ENCODE measurements at places on chromosomes 16 and 17.

DNA sequence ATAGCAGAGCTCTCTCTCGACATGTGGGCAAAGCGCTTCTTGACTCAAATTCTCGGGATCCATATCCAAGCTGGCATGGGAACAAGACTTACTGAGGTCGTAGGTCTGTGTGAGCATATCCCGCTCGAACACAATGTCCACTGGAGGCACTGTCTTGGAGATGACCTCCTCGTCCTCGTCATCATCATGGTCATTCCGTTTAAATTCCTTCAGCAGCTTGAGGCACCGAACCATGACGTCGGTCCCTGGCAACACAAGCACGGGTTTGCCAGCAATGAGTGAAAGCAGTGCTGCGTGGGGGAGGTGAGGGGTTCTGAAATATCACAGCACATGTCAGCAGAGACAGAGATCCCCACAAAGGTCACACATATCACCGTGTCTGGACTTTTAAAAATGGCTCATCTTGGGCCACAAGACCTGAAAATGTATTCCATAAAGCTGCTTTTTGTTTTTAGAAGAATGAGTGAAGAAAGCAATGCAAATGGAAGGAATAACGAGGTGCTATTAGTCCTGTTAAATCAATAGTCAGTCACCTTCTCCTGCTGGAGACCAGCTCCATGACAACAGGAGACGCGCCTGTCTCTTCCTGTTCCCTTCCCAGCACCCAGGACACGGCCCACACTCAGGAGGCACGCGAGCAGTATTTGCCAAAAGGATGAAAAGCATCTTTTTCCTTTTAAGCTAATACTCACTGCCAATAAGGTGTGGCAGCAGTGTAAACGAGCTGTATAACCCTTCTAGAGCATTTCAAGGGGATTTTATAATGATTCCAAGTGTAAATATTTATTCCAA is 37.9 kb downstream of the GTF3C1 start:
- DNase-seq = no peak

DNA sequence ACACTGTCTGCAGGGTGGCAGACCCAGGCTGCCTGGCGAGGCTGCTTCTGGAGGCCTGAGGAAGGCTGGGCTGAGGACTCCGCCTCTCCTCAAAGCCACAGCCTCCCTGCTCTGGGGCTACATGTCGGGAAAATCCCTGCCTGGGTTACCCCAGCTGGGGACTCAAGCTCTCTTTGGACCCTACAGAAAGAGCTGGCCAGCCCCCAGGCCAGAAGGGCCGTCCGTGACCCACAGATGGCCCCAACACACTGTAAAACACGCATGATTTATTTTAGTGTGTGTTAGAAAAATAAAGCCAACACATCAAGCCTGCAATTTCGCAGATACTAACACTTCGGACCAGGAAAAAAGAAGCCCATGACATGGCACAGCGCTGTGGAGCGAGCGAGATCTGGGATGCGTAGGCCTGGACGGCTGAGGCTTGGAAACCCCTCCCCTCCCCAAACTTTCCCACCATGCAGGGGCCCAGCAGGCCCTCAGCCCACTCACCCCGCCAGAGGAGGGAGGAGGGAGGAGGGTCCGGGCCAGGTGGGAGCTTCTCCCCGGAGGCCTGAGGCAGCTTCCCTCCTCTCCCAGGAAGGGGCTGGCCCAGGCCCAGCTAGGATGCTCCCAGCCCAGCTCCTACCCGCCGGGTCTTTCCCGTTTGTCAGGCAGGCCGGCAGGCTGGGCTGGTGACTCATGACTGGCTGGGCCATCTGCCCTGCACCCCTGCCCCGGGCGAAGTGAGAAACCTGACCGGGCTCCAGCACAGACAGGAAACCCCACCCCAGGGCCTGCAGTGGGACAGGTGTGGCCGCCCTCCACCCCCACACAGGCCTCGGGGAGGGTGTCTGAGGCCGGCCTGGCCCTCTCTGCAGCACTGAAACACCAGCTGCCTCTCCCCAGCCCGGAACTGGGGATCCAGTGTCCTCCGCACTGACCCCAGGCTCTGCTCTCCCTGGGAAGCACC is 34.1 kb upstream of the SLC38A10 start:
- no peak for DNase-seq

GRCh38 chr17:63819585-63820537 is 7.4 kb upstream of the PSMC5 start:
- no peak for DNase-seq

DNA sequence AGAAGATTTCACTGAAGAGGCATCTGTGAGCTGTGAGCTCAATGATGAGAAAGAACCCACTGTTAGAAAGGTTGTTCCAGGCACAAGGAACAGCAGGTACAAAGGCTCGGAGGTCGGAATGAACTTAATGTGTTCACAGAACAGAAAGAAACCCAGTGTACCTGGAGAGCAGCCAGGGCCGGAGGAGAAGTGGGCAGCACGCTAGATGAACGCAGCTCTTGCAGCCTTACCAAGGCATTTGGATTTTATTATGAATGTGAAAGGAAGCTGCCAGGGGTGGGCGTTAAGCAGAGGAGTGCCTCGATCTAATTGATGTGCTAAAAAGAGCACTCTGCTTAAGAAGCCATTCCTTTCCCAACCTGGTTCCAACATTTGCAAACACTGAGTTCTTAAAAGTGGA is 19.0 kb downstream of the EEF2K start:
- DNase-seq = no peak

DNA sequence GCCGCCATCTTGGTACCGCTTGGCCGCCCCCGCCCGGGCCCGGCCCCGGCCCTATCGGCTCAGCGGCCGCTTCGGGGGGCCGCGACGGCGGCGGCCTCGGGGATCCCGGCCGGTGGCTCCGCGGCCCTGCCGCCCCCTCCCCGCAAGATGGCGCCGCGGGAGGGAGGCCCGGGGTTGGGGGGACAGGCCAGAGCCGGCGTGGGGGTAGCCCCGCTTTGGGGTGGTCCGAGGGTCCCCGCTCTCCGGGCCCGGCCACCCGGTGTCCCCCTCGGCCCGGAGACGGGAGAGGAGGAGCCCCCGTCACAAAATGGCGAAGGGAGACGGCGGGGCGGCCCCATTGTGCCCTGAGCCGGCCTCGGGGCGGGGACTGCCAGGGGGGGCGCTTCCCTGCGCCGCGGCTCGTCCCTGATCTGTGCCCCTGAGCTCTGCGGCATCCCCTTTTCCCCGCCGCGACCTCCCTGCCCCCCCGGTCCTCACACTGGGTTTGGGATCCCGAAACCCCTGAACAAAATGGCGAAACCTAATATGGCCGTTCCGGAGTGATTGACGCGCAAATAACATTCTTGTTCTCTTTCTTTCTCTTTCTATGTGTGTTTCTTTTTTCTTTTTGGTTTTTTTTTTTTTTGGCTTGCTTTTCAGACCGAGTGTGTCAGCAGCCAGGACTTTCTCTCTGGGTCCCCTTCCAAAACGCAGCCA is 986 bp downstream of the HAPSTR1 start:
- DNase-seq = peak; percentile 80

GRCh38 chr17:55561316-55561972 is 50.2 kb upstream of the SMIM36 start:
- no peak for DNase-seq

- DNase-seq = peak; percentile 30
Observed at GRCh38 chr16:69711115-69711740, 15.1 kb downstream of the NQO1 start.

DNA sequence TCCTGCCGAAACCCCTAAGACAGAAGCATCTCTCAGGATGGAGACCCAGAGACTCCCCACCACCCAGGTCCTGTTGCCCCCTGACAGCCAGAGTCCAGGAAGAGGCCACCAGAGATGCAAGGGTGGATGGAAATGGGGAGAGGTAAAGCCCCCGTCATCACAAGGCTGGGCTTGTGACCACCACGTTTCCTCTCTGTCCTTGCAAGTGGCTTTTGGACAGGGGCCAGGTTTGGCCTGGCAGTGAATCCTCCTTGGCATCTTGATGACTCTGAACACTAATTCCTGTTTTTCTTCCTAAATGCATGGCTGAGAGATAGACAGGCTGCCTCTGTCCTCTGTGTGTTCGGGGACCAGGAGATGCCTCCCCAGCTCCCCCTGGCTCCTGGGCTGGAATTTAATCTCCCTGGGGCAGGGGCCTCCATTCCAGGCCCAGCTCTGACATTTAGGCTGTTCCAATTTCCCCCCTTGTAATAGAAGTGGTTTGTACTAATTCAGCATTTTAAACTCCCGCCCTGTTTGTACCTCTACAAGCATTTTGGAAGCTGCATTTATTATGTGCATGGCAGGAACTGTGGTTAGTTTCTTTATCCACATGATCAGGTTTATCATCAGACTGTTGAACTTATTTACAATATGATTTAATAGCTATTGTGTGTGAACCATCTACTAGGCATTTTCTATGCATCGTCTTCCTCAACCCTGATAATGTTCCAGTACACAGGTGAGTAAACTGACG is 116.1 kb upstream of the IRX6 start:
- no peak for DNase-seq

- DNase-seq = no peak
Observed at GRCh38 chr16:19715566-19715965, 2.5 kb downstream of the KNOP1 start.

- DNase-seq = no peak
Observed at GRCh38 chr17:58968426-58969061, 138.1 kb downstream of the TRIM37 start.

DNA sequence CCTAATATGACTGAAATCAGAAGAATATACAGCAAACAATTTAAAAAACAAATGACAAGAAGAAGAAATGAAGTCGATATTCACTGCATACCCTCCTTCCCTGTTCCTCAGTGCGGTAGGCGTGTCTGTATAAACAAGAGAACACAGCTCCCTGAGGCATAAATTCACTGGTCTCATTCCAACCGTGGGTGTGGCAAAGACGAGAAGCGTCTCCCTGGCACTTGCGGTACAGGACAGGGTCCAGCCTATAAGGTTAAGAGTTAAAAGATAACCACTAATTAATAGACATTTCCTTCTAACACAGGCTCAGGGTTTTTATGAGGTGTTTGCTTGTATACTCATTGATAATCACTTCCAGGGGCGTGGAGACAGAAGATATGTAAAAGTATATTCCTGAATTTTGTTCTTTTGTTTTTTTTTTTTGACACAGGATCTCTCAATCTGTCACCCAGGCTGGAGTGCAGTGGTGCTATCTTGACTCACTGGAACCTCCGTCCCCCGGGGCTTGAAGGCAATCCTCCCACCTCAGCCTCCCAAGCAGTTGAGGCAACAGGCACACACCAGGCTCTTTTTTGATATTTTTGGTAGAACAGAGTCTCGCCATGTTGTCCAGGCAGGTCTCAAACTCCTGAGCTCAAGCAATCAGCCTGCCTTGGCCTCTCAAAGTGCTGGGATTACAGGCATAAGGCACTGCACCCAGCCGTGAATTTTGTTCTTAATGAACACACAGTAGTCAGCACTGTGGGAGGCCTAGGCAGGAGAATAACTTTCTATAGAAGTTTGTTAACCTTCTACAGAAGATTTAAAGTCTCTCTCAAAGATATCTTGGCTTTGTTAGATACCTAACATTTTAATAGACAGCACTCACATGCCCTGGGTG is 59.1 kb upstream of the CLEC18B start:
- DNase-seq = no peak

DNA sequence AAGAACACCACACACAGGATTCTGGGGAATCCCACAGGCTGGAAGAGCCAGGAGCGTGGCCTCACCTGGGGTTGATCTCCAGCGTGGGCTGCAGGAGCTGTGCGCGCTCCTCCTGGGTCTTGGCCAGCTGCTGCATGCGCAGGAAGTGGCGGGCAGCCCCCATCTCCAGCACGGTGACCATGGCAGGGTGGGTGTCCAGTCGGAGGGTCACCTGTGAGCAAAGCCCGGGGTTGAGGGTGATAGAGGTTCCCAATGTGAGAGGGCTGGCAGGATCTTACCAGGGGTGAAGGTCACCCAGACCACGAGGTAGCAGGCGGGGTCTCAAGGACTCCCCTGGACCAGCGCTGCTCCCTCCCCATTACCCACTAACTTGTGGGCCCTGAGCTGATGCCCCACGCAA is 7.4 kb downstream of the DNASE1 start:
- DNase-seq = no peak

GRCh38 chr16:31535737-31536136 is 8.0 kb downstream of the AHSP start:
- DNase-seq = no peak

GRCh38 chr16:81547194-81547938 is 102.8 kb downstream of the CMIP start:
- DNase-seq = no peak

- DNase-seq = peak; percentile 99
Observed at GRCh38 chr17:8120520-8121406, 2.4 kb upstream of the ALOXE3 start.

GRCh38 chr17:45428050-45428617 is 4.5 kb downstream of the ARHGAP27 start:
- peak; percentile 96 for DNase-seq

- no peak for DNase-seq
Observed at GRCh38 chr17:14730821-14731220, 429.9 kb downstream of the HS3ST3B1 start.

- DNase-seq = no peak
Observed at GRCh38 chr16:49121636-49122035, 160.0 kb downstream of the CBLN1 start.

DNA sequence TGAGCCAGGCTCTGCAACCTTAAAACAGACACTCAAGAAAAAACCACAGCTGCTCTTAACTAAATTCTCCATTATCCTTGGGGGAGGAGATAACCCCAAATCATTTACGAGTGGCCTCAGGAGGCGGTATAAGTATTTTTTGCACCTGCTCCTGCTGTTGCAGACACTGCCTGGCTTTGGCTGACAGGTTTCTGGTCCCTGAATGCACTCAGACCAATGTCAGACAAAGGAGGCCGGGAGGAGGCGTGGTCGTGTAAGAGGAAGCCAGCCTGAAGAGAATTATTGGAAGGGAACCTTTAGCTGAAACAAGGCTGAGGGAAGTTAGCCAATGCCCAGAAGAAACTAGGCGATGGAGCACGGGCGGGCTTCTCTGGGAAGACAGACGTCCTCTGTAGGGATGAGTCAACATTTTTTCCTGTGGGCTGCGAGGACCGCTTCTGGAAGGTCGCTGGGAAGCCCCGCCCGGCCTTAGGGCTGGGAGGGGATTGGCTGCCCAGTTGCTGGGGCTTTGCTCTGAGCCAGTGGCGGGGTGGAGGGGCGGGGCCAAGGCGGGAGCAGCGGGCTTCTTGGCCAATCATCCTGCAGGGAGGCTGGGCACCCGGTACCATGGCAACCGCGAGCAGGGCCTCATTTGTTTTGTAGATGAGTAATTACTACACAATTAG is 82.3 kb downstream of the CCDC182 start:
- no peak for DNase-seq

DNA sequence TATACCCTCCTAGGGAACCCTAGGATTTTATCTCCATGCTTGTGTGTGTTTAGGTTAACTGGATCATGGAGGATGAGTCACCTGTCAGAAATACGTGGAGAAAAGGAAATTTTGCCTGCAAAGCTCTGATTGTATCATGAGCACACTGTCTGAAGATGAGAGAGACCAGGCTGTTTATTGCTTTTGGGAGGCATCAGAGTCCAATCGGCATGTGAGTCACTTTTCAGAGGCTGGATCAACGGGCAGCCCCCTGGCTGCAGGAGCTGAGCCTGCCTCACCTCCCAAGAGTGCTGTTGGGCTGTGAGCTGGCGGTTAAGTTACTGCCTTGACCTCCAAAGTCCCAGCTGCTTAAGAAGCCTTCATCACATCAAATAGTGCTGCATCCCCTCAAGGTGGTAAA is 41.5 kb upstream of the MED9 start:
- no peak for DNase-seq

GRCh38 chr16:21211486-21211885 is at the start of gene ZP2:
Gene ZP2, minus strand, starts transcription at chr16:21211574. Its CDS starts 27 bp downstream, at chr16:21211547.
- DNase-seq = no peak
